Hepatocyte (in vitro differentiated cells): ENCODE measurements at places on chromosomes 3 and 15.

GRCh38 chr3:131630807-131631206 is 128.0 kb upstream of the MRPL3 start:
- DNase-seq, result no peak
- no peaks in the 10 kb centered on the region for H3K36me3 ChIP-seq
- no peak overlapping the region for H3K27ac ChIP-seq
- no peaks in the 10 kb centered on the region for H3K4me1 ChIP-seq

DNA sequence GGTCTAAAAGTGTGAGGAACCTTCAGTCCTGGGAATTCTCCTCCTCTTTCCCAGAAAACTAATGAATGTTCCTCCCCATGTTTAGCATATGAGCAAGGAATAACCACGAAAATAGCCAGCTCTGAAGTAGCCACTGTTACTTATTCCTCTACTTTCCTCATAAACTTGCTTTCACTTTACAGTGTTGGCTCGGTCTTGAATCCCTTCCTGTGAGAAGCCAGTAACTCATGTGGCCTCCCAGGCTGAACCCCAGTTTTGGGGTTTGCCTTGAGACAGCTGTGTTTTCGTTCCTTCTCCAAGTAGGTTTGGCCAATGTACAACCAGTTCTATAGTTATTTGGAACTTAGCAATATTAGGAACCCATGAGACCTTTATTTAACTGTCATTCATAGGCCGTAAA is 195.0 kb downstream of the CNTN6 start:
- H3K4me3 ChIP-seq, result no peak overlapping the region
- H3K27ac ChIP-seq, result no peak overlapping the region
- no peaks in the 10 kb centered on the region for H3K36me3 ChIP-seq
- no peak for DNase-seq
- no peaks in the 10 kb centered on the region for H3K4me1 ChIP-seq
- no peaks in the 10 kb centered on the region for H3K27me3 ChIP-seq

GRCh38 chr3:141998669-141999290 is 122.3 kb downstream of the ATP1B3 start:
- H3K27me3 ChIP-seq, result no peaks in the 10 kb centered on the region
- no peaks in the 10 kb centered on the region for H3K36me3 ChIP-seq
- H3K4me1 ChIP-seq, result no peaks in the 10 kb centered on the region

GRCh38 chr3:4232798-4233197 is 70.4 kb upstream of the SETMAR start:
- no peaks in the 10 kb centered on the region for H3K36me3 ChIP-seq
- no peak overlapping the region for H3K4me3 ChIP-seq
- H3K4me1 ChIP-seq, result peaks cover 3% of the 10 kb centered on the region
- DNase-seq, result no peak
- no peaks in the 10 kb centered on the region for H3K27me3 ChIP-seq

- H3K27me3 ChIP-seq, result no peaks in the 10 kb centered on the region
- DNase-seq, result no peak
- no peak overlapping the region for H3K27ac ChIP-seq
- H3K4me1 ChIP-seq, result no peaks in the 10 kb centered on the region
These were observed 485.2 kb downstream of the ROBO2 start for GRCh38 chr3:77524946-77525682.

GRCh38 chr3:4532535-4533112 is 39.5 kb downstream of the ITPR1 start:
- peak overlapping the region; percentile 37 for H3K27ac ChIP-seq
- H3K27me3 ChIP-seq, result no peaks in the 10 kb centered on the region
- no peaks in the 10 kb centered on the region for H3K36me3 ChIP-seq
- no peak overlapping the region for H3K4me3 ChIP-seq
- no peak for DNase-seq
